ENCODE measurements at places on chromosomes 11 and 22.

DNA sequence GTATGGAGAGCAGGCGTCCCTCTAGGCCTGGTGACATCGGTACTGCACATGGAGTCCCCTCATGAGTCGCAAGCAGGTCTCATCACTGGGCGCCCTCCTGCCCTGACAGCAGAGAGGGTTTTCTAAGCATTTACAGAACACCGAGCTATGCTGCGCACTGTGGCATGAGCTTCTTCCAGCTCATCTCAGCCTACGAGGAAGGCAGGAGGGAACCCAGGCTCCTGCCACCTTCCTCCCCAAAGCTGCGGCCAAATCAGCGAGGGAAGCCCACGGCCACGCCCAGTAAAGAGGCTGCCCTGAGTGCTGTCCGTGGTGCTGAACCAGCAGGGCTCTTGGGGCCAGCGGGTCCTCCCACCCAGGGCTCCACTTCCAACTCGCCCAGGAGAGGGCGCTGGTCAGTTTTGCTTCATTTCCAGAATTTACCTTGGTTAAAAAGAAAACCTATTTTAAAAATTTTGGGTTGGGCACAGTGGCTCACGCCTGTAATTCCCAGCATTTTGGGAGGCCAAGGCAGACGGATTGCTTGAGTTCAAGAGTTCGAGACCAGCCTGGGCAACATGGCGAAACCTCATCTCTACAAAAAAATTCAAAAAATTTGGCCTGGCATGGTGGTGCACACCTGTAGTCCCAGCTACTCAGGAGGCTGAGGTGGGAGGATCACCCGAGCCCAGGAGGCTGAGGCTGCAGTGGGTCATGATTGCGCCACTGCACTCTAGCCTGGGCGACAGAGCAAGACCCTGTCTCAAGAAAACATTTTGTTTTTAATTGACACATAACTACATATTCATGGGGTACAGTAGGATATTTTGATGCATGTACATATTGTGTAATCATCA lies 34.2 kb downstream of the PHF21B start:
- DNase-seq, result no peak

GRCh38 chr22:41952713-41953112 lies 763 bp downstream of the SMIM45 start:
- DNase-seq, result no peak

- DNase-seq, result no peak
Observed at GRCh38 chr11:2158296-2158737, 2.7 kb downstream of the INS start.

DNA sequence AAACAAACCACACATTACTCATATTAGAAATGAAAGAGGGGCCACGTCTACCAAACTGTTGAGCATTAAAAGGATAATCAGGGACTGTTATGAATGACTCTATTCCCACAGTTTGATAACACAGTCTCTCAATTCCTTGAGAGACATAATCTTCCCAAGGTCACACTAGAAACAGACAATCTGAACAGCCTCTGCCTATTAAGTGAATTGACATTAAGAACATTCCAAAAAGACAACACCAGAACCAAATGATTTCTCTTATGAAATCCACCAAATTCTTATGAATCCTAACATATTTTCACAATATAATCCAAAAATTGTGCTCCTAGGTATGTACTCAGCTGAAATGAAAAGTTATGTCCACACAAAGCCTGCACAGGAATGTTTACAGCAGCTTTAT lies 4.6 kb downstream of the RFPL1 start:
- DNase-seq, result no peak

- DNase-seq, result no peak
Observed at GRCh38 chr11:106233191-106233590, 155.7 kb downstream of the AASDHPPT start.

- no peak for DNase-seq
Observed at GRCh38 chr11:115184901-115185300, 319.3 kb downstream of the CADM1 start.
